ENCODE measurements at places on chromosomes 2 and 18. TPM values are rescaled to one million over a fixed set of nuclear protein-coding genes. Genes with fewer than 3 reads are reported as not detected.

DLGAP1 gene
- total RNA-seq: 6.6 TPM

ADAM23 gene
- 4.2 TPM for total RNA-seq

ANKRD30BL gene
- total RNA-seq: not detected

COL3A1 gene
- total RNA-seq: 673 TPM

GRCh38 chr2:111688482-111688881 lies 195.5 kb downstream of the ANAPC1 start:
- DNase-seq: no peak

- DNase-seq: no peak
Measured at GRCh38 chr2:169324581-169325260, 37.6 kb downstream of the LRP2 start.

- DNase-seq: no peak
Measured at GRCh38 chr2:127670055-127670956, 5.0 kb downstream of the LIMS2 start.

- DNase-seq: no peak
Measured at GRCh38 chr2:112494828-112495227, 12.9 kb downstream of the TTL start.

DNA sequence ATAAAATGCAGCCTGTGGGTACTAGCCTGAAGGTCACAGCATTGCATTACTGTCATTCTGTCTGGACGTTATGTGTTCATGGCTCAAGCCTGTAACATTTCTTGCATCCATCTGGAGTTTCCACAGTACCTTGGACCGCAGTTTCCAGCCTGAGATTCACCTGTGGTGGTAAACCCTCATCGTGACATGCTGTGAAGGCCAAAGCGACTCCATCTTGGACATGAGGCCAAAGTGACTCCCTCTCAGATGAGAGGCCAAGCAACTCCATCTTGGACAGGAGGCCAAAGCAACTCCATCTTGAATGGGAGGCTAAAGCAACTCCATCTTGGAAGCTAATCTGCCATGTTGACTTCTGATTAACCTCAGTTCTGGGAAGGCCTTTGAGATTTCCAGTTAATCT lies 257.7 kb upstream of the MYT1L start:
- DNase-seq: no peak

All from aorta (tissue), 5 donors.